ENCODE measurements at places on chromosomes 7 and 10.

DNA sequence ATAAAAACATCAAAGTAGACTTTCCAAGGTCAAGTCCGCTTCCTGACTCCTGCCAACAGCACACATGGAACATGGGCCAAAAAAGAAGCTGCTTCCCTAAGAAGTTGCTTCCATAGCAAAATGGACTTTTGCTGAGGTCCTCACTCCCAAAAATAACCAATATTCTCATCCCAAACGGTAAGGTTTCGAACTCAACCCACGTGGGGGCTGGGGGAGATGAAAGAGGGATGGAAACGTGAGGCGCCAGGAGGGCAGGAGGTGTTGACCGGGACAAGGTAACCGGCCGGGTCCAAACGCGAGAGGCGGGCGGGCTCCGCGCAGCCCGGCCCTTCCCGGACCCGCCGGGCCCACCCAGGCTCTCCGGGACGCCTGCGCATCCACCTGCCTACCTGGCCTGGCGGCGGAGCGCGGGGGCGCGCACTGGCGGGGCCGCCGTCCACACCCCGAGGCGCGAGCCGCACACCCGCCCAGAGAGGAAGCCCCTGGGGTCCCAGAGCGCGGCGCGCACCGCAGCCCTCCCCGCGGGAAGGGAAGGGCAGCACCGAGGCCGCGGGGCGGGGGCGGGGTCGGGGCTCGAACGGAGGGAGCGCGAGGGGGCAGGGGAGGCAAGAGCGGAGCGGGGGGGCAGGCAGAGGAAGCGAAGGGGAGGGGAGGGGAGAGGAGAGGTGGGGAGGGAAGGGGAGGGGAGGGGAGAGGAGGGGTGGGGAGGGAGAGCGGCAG lies 742 bp downstream of the LMBR1 start:
- no peak for DNase-seq

GRCh38 chr7:86485827-86486226 lies 157.9 kb upstream of the GRM3 start:
- DNase-seq: no peak

DNA sequence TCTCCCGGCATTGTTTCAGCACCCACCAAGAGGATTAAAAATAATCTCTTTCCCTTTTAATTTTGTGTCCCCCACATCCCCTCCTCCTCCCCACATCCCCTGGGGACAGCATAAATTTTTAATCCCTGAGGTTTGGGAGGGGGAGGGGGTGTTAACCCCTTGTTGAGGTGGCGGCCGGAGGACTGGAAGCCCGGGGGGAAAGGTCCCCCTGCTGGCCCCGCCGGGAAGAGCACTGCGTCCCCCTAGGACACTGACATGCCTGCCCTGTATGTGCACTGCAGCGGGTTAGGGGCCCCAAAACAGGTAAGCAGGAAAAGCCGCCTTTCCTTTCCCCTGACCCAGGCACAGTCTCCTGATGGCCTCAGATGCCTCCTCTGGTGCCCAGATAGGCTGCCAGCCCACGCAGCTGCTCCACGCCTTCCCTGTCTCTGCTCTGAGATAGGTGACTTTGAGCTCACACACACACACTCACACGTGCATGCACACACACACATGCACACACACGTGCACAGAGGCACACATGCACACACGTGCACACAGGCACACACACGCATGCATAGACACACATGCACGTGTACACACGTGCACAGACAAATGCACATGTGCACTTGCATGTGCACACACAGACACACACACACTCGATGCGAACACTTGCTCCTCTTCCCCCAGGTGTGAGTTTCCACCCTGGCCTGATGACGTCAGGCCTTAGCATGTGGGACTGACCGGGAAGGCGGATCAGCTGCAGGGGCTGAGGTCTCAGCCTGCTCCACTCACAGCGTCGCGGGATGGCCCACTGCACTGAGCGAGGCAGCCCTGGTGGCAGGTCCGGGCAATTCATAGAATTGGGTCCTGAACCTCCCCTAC lies 12.3 kb downstream of the CNPY1 start:
- no peak for DNase-seq

DNA sequence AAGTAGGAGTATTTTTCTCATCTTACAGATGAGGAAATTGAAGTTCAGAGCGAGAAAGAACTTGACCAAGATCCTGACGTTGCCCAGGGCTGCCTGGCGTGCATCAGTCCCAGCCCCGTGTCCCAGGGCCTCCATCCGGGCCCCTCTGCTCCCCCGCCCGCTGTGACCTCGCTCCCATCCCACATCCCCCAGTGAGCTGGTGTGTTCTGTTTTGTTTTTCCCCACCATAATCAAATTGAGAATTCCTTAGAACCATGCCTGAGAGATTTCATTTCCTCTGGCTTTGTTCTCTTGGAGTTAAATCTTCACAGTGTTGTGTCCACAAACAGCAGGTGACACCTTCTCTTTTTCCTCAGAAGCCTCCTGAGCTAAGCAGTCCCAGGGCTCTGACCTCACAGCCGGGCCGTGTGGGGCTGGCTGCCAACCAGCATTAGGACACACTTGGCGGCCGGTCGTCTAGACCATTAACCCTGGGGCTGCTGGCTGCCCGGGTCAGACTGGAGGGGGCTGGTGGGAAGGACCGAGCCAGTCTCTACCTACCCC lies 44.3 kb downstream of the PFKP start:
- DNase-seq: peak; percentile 27

- peak; percentile 30 for DNase-seq
Observed at GRCh38 chr7:91941450-91941849, 788 bp downstream of the AKAP9 start.

GRCh38 chr7:2317556-2318293 lies 3.5 kb upstream of the SNX8 start:
- DNase-seq: no peak

All from fibroblast of the aortic adventitia (primary cell).